GF-D8 (cell line): ENCODE measurements at places on chromosomes 6 and 20.

DNA sequence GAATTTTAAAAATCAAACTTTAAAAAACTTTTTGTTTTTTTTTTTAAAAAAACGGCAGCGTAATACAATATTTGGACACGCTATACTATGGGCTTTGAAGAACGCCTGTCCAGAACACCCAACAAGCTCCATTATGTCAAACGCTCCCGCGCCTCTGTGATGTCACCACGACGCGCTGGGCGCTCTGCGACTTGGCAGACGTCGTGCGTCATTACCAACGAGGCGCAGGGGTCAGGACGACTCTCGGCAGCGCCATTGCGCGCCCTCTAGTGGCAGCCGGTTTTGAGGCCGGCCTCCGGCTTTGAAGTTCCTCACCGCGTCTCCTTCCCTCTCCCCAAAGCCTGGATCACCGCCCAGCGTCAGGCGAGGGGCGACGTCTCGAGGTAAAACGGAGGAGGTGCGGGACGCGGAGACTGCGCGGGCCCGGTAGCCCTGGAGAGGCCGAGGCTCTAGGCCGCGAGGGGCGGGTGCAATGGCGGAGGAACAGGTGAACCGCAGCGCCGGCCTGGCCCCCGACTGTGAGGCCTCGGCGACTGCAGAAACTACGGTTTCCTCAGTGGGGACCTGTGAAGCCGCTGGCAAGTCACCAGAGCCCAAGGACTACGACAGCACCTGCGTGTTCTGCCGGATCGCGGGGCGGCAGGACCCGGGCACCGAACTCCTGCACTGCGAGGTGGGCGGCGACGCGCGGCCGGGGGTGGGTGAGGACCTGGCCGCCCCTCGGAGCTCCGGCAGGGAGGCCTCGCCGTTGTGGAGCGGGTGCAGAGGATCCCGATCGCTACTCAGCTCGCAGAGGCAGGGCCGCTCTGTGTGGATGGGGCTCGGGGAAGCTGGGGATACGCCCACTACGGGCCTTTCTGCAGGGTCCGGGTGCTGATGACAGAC, at the start of gene HINT3:
TSS of gene HINT3 (plus strand) at position 265 of the 885 bp plus-strand sequence. CDS start at position 473, 208 bp downstream.
- DNase-seq: peak; percentile 93

- no peak for DNase-seq
These were observed 44.1 kb downstream of the KIAA0408 start for GRCh38 chr6:127415096-127415495.

DNA sequence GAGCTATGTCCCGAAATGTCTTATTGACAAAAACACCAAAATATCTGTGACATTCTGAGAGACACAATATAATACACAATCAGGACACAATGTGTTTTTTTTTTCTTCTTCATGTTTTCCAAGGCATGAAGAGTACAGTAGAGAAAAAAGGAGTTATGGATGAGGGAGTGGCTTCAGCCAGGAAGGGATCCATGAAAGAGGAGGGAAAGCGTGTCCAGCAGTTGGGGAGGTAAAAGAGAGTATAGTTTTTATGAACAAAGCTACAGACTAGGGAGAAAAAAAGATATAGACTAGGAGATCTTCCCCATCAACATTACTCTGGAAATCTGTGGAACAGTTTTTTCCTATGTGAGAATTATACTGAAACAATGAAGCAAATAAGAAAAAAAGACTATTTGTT, 38.9 kb upstream of the PRIM2 start:
- DNase-seq: no peak

GRCh38 chr6:117327149-117328004, 62.0 kb downstream of the VGLL2 start:
- no peak for DNase-seq

DNA sequence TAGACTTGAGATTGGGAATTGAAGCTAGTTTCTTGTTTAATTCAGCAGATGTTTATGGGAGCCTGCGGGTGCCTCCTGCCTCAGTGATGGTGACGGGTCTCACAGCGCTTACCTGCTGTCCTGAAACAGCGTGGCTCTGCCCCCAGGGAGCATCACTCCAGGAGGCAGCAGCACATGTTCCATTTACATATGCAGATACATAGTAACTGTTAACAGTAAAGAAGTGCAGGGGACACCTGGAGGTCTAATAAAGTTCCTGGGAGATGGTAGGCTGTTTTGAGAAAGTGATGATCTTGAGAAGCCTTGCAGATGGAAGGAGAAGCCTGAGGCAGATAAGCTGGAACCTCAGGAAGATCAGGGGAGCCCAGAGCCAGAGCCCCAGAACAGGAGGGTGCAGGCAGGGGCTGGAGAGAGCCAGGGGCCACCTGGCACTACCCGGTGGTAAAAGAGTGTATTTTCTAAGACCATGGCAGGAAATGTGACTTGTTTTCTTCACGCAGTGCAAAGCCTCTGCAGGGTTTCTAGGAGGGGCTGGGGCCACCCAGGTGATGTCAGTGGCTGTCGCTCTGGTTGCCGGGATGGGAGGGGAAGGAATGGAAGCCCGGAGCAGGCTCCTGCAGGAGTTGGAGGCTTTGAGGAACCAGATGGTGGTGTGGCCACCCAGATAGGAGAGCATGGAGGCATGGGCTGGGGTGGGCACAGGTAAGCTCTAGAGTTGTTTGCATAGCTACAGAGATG, 24.2 kb upstream of the KIF25 start:
- no peak for DNase-seq

DNA sequence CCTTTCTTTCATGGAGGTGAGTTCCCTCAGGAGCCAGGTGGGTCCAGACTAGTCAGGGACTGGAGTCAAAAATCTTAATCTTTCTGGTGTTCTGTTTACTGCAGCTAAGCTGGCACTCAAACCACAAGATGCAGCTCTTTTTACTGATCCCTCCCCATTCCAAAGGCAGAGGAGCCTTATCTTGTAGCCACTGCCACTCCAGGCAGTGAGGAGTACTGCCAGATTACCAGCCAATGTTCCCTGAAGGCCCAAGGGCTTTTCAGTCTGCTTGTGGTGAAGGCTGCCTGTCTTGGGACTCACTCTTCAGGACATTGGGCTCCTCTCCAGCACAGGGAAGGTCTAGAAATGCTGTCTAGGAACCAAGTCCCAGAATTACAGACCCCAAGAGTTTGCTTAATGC, 490.4 kb upstream of the ADGRB3 start:
- DNase-seq: no peak

- DNase-seq: no peak
These were observed 41.6 kb downstream of the ANKEF1 start for GRCh38 chr20:10076126-10077080.

DNA sequence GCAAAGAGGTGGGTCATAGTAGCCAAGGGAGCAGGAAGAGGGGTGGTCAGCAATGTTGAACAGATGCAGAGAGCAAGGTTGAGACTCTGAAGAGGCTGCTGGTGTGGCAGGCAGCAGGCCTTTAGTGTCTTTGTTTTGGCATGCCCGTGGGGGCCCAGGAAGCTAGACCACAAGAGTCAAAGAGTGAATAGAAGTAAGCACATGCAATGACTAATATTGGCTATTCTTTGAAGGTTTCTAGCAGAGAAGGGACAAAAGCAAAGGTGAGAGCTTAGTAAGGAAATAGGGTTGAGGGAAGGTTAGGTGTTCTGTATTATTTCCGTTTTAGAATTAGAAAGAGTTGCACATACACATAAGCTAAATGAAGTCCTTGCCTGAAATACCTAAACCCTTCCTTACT, 18.8 kb downstream of the TDRD6 start:
- DNase-seq: no peak

DNA sequence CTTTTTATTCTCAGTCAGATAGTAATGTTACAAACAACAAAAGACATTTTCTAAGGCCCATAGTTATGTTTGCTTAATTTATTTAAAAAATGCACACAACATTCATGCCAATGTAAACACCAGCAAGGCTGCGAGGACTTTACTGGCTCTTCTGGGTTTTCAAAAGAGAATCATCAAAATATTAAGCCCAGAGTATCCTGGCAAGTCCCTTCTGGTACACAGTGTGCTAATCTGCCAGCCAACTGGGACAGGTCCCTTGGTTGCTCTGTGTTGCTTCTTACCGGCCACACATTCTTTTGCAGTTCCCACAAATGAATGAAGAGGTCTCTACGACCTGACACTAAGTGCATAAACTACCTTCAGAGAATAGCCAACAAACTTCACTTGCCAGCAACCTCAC, 42.6 kb upstream of the SPDEF start:
- DNase-seq: no peak

DNA sequence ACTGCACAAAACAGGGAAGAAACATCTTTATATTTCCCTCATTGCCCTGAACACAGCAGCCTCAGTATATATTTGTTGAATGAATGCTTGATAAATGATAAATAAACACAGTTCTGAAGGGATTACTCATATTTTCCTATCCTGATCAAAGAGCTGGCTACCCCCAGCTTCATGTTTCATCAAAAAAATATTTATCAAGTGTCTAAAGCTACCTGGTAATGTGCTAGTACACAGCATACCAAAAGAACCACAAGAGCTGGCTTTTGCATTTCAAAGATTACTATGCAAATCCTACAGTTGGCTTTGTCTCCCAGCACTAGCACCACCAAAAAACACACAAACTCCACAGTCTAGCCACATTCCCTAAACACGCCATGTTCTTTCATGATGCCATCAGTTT, 130.0 kb downstream of the BTBD9 start:
- no peak for DNase-seq

DNA sequence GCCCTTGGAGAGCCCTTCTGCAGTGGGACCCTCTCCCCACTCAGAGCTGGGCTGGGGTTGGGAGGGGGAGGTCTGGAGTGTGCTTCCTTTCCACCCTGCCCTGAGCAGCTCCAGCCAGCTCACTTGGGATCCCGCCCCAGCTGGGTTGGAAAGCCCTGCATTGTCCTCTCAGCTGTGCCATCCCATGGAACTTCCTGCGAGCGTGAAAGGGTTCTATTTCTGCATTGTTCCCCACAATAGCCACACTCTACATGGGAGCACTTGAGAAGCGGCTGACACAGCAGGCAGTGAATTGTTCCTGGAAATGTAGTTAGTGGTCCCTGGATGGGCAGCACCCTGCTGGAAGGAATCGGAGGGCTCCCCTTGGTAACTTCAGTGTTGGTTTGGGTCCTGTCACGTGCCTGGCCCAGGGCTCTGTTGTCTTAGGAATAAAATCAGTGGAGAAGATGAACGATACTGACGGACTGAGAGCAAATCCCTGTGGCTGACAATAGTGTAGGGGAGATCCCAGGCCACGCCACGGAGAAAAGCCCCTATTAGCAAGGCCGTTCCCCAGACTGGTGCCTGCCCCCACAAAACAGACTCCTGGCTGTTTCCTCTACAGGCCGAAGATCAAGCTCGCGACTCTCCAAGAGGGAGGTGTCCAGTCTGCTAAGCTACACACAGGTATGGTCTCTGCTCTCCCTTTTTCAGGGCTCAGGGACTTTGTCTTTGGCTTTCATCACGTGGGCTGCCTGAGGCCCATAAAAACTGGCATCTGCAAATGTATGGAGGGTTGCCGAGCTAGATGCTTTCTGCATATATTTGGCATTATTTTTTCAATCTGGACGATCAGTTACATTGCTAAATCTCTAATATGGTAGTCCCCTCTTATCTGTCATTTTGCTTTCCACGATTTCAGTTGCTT, 18.8 kb downstream of the DNMT3B start:
- DNase-seq: no peak

DNA sequence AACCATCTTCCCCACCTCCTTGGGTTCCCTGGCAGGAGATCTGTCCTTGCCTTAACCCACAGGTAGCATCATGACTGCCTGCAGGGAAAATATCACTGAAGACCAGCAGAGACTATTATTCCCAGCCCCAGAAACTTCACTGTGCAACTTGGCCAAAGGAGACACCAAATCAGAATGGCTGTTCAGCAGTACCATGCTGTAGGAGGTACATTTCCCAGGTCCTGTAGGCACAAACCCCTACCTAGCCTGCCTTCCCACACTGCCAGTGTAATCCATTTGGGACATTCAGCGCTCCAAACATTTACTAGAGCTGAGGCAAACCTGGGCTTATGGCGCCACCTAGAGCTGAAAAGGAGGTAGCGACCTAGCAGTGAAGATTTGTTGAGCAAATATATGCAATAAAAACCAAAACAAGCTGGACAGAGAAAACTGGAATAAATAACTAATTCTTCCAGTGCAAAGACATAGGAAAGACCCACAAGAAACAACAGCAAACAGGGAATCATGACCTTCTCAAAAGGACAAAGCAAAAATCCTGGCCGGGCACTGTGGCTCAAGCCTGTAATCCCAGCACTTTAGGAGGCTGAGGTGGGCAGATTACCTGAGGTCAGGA, 60.3 kb downstream of the VTA1 start:
- DNase-seq: no peak

DNA sequence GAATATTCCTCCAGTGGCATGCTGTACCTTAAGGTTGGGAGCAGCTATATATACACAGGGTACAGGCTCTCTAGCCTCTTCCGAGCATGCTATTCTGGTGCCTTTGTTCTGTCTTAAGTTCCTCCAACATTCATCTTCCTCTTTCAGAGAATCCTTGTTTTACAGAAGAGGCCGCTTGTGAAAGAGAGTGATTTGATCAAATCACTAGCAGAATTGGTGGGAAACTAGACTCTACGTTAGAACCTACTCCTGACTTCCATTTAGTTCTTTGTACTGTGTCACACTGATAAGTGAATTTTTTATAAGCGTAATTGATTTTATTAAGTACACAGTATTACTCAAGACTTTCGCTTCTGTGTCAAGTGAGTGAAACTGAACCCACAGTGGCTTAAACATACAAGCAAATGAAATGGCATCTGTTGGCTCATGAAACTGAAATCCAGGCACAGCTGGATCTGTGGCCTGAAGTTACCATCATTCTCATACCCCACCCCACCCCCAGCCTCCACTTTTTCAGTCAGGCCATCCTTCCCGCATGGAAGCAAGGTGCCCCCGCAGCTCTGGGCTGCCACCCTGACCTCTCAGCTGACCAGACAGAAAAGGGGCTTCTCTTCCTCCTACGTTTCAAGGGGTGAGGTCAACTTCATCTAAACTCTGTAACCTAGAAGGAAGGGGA, 102.3 kb downstream of the RPP40 start:
- DNase-seq: no peak

DNA sequence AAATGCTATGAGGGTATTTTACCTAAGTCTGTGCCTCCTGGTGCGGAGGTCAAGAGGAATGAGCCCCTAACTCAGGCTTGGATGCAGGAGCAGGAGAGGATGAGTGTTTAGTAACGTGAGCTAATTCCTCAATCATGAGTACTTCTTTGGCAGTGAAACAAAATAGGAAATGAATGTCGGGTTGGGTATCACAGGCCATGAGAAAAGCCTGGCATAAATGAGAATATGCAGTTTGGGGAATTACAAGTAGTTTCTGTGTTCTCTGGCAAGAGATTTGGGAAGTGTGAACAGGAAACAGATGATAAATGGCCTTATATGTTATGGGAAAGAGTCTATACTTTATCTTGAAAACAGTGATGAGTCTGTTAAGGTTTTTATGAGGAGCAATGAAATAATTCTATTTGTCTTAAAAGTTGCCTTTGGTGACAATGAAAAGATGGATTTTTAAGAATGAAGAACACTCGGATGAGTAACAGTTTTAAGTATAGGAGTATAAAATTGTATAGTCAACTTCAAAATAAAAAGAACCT, 59.0 kb upstream of the RNF146 start:
- no peak for DNase-seq

GRCh38 chr6:100886076-100886475, 4.9 kb upstream of the ASCC3 start:
- DNase-seq: no peak

DNA sequence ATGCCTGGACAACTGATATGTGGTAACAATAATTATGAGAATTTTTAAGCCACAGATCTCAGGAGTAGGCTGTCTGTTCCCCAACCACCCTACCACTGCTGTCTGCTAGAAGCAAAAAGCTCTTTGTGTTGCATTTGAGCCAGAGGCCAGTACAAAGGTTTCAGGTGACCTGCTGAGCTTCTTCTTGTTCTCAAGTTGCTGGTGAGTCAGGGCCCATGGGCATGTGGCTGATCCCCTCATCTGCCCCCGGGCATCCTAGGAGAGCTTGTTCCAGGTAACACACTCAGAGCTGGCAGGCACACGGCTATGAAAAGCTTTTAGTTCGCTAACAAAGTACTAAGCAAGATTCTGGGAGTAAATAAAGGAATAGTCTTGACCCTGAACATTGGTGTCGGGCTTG, 285.3 kb downstream of the CDC5L start:
- DNase-seq: no peak
